RCC 7860 (cell line): ENCODE measurements at places on chromosomes 2 and 18.

- DNase-seq, result no peak
Observed at GRCh38 chr2:121558329-121558728, 27.6 kb downstream of the RNU4ATAC start.

DNA sequence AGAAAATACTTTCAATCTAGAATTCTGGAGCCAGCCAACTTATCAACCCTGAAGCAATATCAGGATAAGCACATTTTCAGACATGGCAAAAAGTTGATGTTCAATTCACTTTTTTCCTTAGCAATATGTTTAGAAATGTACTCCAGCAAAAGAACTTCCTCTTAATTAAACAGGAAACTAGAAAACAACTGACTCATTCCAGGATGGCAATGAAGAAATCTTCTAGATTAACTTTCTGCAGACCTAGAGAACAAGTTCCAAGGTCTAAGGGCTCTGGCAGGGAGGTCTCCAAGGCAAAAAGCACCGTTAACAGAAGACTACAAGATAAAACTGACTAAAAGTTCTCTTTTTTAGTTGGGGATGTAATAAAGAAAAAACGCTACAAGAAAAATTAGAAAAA lies 69.2 kb upstream of the VWC2L start:
- DNase-seq, result no peak

DNA sequence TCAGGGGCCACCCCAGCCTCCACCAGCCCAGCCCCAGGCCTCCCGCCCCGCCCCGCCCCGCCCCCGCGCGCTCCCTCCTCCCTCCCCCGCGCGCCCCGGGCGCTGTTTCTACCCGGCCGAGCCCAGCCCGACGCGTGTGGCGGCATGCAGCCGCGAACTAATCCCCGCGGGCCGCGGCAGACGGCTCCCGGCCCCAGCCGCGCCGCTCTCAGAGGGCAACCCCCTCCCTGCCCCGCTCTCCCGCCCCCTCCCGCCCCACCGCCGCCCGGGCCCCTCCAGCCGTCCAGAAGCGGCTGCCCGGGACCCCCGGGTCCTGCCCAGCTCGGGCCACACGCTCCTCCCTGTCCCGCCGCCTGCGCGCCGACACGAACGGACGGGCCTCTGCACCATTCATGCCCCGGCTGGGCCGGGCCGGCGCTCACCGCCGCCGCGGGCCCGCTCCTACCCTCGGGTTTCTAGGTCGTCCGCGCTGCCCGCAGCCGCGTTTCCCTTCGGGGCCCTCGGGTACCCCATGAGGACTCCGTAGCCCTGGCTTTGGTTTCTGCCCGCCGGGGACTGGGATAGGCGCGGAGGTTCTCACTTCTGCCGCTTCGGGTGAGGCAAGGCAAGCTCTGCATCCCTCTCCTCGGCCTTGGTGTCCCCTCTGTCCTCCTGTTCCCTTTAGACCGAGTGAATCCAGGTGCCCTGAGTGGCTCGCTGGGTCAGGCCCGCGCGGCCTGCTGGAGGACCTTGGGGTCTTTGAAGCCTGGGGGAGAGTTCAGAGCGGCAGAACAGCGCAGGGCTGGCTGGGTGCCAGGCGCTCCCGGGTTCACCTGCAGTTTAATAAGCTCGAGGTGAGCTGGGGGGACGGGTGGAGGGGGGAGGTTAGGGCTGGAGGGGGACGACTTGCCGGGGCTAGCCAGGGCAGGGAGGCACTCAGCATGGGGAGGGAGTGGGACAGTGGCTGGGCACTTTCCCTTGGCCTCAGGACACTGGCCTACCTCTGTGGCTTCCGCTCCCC lies 3.1 kb downstream of the WNT10A start:
- no peak for DNase-seq

- DNase-seq, result no peak
Observed at GRCh38 chr18:9569178-9569577, 45.2 kb downstream of the PPP4R1 start.

DNA sequence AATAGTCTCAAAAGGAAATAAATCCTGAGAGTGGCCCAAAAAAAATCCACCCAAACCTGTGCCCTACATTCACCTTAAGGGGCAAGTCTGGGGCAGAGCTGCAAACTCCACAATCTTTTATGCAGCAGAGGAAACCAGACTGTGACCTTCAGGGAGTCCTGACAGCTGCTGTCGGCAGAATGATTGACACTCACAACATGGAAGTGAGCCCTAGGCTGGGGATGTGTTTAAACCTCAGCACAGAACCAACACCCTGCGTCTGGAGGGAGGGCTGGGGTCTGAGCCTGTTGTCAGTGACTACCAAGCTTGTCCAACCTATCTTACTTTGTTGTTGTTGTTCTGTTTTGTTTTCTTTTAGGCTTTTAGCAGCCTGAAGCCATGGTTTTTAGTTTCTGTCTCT lies 39.6 kb downstream of the CRACDL start:
- no peak for DNase-seq

DNA sequence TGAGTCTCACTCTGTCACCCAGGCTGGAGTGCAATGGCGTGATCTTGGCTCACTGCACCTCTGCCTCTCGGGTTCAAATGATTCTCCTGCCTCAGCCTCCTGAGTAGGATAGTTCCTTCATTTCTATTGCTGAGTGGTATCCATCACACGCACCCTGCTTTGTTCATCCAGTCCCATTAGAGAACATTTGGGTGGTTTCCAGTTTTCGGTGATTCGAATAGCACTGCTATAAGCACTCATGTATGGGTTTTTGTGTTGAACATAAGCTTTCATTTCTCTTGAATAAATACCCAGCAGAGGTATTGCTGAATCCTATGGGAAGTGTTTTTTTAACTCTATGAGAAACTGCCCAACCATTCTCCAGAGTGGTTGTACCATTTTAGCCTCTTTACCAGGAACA lies 147.3 kb downstream of the DDX1 start:
- DNase-seq, result no peak
